ENCODE measurements at places on chromosomes 11 and 22.

- no peak for DNase-seq
Measured at GRCh38 chr22:39646398-39647063, 76.0 kb downstream of the CACNA1I start.

DNA sequence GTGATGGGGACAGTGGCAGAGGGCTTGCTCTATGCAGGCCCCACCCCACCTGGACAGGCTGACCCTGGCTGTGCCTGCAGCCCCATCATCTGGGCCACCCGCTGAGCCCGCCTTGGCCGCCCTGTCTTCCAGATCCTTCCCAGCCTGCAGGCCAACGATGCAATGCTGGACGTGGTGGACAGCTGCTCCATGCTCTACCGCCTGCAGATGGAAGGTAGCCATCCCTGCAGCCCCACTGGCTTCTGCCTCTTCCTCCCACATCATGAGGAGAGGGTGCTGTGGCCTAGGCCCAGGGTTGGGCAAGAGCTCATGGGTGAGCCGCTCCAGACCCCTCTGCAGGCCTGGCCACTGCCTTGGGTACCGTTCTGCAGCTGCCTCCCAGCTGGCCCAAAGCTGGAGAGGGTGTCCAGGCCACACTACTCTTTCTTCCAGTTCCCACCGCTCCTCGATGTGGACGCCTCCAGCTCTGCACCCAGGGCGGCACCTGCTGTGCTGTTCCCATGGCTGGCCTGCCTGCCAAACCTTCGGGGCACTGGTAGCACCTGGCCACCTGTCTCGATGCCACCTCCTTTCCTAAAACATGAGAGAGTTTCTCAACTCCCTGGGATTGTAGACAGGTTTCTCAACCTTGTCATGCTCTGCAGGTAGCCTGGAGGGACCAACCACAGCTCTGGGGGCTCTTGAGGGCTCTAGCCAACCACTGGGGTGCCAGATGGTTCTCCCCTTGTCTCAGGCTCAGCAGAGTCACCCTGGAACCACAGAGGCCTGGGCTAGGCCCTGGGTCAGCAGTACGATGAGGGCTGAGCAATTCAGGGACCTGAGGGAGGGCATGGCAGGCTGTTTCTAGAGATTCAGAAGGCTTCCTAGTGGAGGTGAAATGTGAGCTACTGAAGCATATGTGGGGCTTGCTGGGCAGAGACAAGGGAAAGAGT, 9.5 kb upstream of the GTSE1 start:
- DNase-seq: no peak

DNA sequence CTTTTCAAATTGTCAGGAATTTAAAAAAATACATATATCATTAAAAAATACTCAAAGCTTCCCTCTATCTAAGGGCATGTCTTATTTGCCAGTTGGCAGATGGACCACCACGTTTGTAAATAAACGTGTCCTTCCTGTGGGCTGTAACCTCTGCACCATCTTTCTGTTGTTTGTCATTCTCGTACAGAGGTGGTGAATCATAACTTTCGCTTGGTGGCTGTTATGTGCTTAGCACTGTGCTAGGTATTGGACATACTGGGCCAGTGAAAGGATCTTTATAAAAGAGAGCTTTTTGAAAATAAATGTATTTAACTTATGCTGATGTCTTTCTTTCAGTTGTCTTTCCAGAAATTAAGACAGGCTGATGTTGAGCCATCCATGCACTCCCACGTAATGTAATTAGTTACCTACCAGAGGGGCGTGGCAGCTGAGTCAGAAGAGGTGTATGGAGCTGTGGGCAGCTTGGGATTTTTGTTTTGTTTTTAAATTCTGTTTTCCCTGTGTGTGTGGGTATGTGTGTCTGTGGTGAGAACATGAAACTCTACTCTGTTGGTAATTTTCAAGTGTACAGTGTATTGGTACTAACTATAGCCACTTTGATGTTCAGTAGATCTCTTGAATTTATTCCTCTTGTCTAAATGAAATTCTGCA, 62.7 kb downstream of the TECTA start:
- DNase-seq: no peak

GRCh38 chr11:78801161-78801884, 226.7 kb upstream of the NARS2 start:
- no peak for DNase-seq

GRCh38 chr22:40107851-40108378, 69.8 kb upstream of the TNRC6B start:
- no peak for DNase-seq

- DNase-seq: no peak
Measured at GRCh38 chr22:27982630-27983180, 63.6 kb upstream of the PITPNB start.

DNA sequence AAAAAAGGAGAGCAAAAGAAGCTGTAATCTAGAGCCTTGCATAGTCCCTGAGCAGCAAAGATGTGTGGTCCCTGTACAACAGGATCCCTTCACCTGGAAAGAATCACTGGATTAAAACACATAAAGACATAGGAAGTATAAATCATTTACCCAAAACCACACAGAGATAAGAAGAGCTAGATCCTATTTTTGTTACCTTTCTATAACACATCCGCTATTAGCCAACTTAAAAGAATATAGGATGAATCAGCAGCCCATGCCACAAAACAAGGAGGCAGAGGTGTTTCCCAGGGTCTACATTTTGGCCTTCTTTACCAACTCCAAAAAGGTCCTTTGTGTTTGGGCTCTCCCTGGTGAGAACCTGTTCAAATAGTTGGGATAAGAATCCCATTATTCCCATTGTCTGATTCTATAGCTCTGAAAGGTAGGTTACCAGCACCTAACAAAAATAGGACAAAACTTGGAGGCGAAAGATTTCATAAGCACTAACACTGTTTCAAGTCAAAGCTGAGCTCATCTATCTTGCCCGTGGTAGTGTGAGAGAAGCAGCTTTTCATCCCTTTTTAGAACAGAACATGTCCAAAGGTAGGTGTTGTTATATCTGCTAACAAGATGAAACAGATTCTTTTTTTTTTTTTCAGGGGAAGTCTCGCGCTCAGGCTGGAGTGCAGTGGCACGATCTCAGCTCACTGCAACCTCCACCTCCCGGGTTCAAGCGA, 26.8 kb downstream of the PAK1 start:
- no peak for DNase-seq

GRCh38 chr22:46777609-46777970, 15.1 kb downstream of the TBC1D22A start:
- no peak for DNase-seq

- DNase-seq: no peak
Measured at GRCh38 chr11:71200172-71200716, 52.1 kb downstream of the SHANK2 start.

- no peak for DNase-seq
Measured at GRCh38 chr11:85822814-85823213, 11.9 kb upstream of the SYTL2 start.

DNA sequence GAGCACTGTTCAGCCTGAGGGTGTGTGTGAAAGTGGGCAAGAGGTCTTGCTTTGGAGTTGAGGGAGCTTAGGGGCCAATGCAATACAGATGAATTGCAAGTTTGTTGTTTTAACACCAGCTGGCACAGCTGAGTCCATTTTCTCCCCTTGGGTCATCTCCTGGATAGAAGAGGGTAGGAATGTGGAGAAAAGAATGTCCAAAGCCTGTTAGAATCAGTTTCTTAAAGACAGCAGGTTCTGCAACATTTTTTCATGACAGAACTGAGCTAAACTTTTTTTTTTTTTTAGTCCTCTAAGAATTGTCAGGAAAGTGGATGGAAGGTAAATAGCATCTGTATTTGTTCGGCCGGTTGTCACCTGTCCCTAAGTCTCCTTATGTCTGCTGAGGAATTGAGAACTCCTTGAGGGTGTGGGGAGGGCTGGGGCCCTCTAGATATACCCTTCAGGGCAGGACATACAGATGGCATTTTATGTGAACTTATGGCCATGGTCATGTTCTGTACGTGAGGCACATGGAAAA, 211.1 kb upstream of the CADM1 start:
- no peak for DNase-seq

DNA sequence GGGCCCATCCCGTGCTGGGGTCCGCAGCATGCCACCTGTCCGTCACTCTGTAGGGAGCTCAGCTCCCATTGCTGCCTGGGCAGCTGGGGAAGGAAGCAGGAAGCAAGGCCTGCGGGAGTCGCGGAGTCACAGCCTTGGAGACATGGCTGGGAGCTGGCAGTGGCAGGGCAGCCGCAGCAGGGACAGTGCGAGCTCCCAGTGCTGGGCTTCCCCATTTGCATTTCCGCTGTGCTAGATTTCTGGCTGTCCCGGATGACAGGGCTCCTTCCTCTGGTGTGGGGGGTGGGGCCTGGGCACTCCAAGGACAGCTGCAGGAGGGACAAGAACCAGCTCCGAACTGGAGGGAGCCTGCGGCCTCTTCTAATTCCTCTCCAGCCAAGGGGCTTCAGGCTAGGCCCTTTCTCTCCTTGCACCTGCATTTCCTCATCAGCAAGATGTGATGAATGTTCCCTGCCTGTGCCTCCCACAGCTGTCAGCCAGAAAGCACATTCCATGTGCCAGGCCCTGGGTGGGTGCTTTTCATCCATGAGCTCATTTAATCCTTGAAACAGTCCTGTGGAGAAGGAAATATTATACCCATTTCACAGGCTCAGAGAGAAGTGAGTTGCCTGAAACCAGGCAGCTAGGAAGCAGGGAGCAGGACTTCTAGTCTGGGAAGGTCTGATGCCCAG, 48.0 kb downstream of the MYO7A start:
- DNase-seq: no peak

- no peak for DNase-seq
Measured at GRCh38 chr11:43243927-43244326, 67.9 kb upstream of the API5 start.

DNA sequence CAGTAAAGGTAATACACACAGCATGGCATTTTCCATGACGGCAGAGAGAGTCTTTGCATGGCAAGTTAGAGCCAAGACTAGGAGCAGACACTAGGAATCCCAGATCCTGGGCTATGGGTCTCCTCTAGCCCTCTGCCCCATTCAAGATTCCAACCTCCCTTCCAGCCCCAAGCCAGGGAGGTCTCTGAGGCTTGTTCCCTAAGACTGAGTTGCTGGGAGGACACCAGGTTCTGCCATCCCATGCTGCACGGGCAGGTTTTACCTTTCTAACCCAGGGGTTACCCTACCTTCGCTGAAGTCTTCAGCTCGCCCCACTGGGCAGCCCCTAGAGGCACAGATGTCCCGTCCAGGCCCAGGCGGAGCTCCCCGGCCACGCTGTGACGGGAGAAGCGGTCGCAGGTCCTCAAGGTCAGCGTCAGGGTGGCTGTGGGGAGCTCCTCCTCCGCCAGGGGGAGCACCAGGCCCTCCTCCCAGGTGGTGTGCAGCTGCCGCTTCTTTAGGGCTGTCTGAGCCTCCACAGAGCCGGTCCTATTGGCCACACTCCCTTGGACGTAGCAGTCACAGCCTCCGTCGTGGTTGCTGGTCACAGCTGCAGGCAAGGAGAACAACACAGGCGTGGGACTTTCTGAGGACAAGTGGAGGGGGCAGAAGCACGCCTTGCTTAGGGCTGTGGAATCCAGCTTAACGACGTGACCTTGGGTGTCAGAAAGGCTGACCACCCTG, 33.8 kb downstream of the SYT13 start:
- no peak for DNase-seq

- no peak for DNase-seq
Measured at GRCh38 chr11:35010654-35011053, 94.2 kb downstream of the PDHX start.

DNA sequence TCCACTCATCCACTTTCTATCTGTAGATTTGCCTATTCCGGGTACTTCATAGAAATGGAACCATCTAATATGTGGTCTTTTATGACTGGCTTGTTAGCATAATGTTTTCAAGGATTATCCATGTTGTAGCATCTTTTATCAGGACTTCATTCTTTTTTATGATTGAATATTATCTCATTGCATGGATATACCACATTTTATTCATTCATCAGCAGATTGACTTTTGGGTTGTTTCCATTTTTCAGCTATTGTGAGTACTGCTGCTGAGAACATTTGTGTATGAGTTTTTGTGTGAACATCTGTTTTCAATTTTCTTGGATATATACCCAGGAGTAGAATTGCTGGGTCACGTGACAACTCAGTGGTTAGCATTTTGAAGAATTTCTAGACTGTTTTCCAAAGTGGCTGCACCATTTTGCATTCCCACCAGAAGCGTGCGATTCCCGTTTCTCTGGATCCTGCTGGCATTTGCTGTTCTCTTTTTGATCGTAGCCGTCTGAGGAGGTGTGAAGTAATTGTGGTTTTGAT, 8.9 kb downstream of the DERL3 start:
- no peak for DNase-seq

DNA sequence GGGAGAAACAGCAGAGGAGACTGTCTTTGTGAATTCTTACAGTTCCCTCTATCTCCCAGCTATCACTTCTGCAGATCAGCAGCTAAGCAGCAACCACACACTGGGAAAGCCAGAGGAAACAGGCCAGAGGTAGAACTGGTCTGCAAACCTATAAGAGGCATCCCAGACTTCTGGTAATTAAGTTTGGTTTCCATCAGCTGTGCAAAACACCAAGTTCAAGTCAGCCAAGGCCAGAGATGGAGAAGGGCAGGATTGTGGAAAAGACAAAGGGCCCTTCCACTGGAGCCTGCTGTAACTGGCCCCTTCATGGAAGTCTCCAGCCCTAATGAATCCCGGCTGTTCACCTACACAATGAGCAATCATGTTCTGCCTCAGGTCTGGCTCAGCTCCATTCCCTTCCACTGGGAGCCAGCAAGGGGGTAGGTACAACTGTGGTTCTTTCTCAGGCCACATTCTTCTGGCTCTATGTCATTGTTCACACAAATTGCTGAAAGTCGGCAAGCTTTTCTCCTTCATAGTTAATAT, 4.6 kb upstream of the PAMR1 start:
- DNase-seq: no peak

DNA sequence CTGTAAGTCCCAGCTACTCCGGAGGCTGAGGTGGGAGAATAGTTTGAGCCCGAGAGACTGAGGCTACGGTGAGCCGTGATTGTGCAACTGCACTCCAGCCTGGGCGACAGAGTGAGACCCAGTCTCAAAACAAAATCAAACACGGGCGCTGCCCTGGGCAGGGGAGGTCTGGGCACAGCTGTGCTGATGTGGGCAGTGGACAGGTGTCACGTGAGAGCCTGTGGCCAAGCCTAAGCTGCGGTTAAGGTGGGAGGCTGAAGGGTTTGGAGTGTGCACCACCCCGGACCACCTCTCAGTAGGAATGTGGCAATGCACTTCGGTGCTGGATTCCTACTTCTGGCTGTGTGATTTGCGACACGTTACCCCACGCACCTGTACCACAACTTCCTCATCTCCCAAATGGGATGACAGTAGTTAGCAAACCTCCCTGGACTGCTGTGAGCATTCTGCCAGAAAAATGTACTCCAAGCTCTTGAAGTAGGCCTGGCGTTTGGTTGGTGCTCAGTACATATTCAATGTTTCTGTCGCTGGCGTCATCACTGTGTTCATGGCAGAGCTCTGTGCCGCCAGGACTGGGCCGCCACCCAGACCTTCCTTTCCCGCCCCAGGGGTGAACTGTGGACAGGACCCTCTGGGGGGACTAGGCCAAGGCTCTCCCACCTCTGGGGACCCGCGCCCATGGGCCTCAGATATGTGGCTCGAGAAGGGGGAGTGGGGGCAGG, 807 bp upstream of the ZNF74 start:
- DNase-seq: no peak

GRCh38 chr22:39288135-39288898, 31.1 kb downstream of the RPL3 start:
- no peak for DNase-seq

- no peak for DNase-seq
Measured at GRCh38 chr11:117621226-117621625, 175.8 kb downstream of the DSCAML1 start.
